ENCODE measurements at places on chromosomes 16 and 17.
A peak's percentile ranks its signal among the peaks of the same experiment; 100 is the strongest.

GRCh38 chr16:48498769-48499631 is 111.0 kb downstream of the N4BP1 start:
- no peak for DNase-seq

DNA sequence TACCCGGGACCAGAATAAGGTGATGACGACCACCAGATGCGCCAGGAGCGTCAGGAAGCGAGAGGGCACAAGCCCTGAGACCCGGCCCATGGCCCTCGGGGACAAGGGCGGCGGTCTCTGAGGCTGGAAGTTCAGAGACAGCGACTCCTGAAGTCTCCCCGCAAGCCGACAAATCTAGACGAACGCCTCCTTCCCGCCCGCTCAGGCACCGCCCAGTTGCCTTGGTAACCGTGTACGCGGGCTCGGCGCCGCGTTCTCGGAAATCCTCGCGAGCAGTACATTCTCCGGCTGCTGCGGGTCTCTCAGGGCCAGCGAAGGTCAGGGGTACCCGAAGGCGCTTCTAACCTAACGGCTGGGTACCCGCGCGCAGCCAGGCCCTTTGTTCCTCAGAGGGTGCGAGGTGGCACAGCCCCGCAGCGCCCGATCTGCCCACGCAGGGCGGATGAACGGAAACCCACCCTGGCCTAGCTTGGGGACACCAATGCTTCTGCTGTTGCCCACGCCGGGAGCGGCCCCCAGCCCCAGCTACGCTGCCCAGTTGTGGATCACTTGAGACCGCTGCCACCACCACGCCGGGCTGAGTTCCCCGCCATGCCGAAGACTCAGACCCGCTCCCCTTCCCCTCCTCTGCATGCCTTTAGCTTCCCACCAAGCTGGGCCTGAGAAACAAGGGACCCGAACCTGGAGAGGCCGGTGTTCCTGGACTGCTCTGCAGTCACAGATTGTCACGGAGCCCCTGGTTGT is at the start of gene TMEM107:
TMEM107 (minus strand) TSS at position 184 of the 744 bp plus-strand sequence; CDS start at position 90, 94 bp downstream.
- peak; percentile 88 for DNase-seq

GRCh38 chr17:66548158-66548557 is 245.7 kb downstream of the PRKCA start:
- DNase-seq: no peak

- DNase-seq: no peak
These were observed 6.2 kb upstream of the CBFA2T3 start for GRCh38 chr16:88983165-88983564.

DNA sequence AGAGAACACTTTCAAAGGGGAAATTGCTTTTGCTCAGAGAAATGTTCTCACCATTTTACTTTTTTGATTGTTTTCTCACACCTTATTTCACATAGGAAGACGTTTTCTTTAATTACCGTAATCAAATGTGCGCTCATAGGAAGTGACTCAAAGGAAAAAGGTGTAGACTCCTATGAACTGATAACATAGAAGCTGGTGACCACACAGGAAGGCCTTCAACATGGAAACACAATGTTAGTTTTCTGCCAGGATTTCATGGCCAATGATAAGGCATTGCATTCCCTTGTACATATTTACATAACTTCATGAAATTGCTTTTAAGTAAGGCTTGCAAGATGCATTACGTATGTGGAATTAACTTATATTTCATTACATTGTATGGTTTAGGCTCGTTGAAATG is 40.9 kb upstream of the KCNJ16 start:
- no peak for DNase-seq

DNA sequence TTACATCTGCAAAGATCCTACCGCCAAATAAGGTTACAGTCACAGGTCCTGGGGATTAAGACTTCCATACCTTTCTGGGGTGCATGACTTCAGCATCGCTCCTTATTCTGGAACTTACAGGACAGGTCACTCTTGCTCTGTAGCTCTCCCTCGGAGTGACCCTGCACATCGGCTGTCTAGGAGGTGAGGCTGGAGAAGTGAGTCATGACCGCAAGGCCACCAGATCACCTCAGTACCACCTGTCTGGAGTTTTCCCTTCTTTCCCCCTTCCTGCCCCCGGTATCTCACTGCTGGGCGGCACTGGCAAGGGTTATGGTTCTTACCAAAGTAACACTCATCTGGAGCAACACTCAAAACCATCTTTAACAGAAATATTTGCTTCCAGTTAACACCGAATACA is 374.8 kb downstream of the SLC39A11 start:
- no peak for DNase-seq
